ENCODE measurements at places on chromosomes 16 and 17.
A peak's percentile ranks its signal among the peaks of the same experiment; 100 is the strongest.

DNA sequence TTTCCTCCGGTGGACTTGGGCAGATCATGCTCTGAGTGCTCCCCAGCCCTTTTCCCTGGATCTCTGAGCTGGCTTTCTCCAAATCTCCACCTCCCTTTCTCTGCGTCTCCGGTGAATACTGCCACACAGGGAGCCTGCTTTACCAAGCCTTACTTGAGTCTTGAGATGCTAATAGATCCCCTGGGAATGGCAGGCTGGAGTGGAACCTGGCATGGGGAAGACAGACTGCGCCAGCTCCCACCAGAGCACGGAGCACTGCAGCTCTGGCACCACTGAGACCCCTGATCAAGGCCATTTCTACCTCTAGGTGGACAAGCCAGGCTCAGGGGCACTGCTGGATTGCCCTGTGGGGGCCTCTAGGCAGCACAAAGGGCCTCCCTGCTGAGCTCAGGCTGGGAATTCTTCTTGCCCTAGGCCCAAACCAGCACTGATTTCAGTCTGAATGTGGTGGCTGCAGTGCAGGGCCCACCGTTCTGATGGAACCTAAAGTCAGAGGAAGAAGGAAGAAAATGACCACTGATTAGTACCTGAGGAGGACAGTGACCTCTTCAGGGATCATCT lies 74.3 kb upstream of the CRHR1 start:
- no peak for DNase-seq

DNA sequence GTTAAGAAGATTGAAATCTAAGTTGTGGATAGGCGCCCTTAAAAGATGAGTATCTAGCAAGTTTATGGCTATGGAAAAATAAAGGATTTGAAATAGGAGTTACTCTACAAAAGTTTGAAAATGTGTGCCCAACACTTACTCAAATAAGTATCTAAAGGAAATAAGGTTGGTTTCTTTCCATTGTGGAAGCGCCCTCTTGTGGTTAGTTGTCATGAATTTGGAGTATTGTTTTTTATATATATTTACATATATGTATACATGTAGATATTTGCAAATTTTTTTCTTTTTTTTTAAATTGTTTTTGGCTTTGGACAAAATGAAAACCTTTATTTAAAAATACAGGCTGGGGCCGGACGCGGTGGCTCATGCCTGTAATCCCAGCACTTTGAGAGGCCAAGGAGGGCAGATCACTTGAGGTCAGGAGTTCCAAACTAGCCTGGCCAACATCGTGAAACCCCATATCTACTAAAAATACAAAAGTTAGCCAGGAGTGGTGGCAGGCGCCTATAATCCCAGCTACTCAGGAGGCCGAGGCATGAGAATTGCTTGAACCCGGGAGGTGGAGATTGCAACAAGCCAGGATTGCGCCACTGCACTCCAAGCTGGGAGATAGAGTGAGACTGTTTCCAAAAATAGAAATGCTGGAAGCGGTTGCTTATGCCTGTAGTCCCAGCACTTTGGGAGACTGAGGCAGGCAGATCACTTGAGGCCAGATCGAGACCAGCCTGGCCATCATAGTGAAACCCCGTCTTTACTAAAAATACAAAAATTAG lies 24.0 kb upstream of the VPS4A start:
- peak; percentile 38 for DNase-seq

GRCh38 chr16:85431431-85432124 lies 181.5 kb upstream of the GSE1 start:
- no peak for DNase-seq

- DNase-seq: no peak
Measured at GRCh38 chr16:87367529-87367928, 16.0 kb downstream of the FBXO31 start.

All from activated T-cell treated with anti-CD3 and anti-CD28 coated beads, Interleukin-2, amount 50 U/mL, for 24 hours (primary cell).